ENCODE measurements at places on chromosomes 7 and 10.
A peak's percentile ranks its signal among the peaks of the same experiment; 100 is the strongest.

DNA sequence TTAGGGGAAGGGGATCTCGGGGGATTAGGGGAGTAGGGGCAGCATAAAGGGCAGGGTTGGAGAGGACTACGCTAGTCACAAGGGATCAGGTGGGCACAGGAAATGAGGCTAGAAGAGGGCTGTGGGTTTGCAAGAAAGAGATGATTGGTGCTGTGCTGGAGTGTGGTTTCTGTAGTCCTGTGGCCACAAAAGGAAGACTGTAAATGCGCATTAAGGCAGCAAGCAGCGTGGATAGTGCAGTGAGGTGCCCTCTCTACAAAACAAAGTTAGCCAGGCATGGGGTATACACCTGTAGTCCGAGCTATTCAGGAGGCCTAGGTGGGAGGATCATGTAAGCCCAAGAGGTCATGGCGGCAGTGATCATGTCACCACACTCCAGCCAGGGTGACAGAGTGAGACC, 212.1 kb downstream of the MLLT10 start:
- no peak for DNase-seq
- peaks cover 8% of the 10 kb centered on the region for H3K4me1 ChIP-seq
- H3K36me3 ChIP-seq: peaks cover 1% of the 10 kb centered on the region
- H3K4me3 ChIP-seq: no peak overlapping the region
- no peak overlapping the region for H3K27ac ChIP-seq

DNA sequence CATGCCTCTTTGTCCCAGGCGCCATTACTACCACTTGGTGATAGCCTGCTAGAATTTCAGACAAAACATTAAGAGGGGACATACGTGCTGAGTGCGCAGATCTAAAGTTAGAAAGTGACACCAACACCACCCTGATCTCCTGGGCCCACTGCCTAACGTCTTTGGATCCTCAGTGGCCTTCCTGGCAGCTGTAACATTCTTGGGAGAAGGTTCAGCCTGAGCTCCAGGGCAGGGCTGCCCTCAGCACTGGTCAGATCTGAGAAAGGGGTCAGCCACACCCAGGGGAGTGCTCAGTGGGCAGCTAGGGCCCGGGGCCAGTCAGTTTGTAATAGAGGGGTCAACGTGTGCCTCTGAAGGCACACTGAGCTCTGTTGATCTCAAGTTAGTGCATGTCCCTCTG, 48.4 kb downstream of the ZCCHC24 start:
- DNase-seq: no peak
- H3K4me1 ChIP-seq: peaks cover 7% of the 10 kb centered on the region
- H3K4me3 ChIP-seq: no peak overlapping the region
- no peaks in the 10 kb centered on the region for H3K36me3 ChIP-seq

DNA sequence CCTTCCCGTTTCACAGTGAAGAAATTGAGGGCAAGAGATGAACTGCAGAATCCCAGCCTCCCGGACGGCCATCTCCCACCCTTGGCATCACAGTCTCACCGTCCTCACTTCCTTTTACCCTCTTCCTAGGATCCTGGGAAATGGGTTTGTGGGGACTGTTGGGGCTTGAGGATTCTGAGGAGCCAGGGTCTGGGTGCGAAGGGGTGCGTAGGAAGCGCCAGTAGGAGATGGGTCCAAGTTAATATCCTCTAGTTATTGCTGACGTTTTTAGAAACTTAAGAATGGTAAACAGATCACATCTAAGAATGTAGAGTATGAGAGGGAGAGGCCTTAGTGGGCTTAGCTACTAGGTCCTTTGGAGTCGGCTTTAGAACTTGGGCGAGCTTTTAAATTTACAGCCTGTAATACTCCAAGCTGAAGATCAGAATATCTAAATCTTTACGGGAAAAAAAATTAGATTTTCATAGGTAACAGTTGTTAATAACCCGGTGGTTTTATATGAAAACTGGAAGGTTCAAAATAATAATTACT, 696 bp downstream of the MALSU1 start:
- H3K4me1 ChIP-seq: peaks cover 6% of the 10 kb centered on the region
- H3K4me3 ChIP-seq: peak overlapping the region; percentile 95
- peak; percentile 53 for DNase-seq
- H3K27me3 ChIP-seq: no peaks in the 10 kb centered on the region

GRCh38 chr10:29546773-29547313, 87.9 kb downstream of the SVIL start:
- H3K4me3 ChIP-seq: no peak overlapping the region
- H3K27ac ChIP-seq: no peak overlapping the region
- H3K27me3 ChIP-seq: no peaks in the 10 kb centered on the region
- H3K4me1 ChIP-seq: peaks cover 2% of the 10 kb centered on the region
- peaks cover 3% of the 10 kb centered on the region for H3K36me3 ChIP-seq

Data from mesendoderm (in vitro differentiated cells).